ENCODE measurements at places on chromosomes 13 and 19.

- peak; percentile 63 for DNase-seq
These were observed 12.8 kb downstream of the MOB3A start for GRCh38 chr19:2083174-2083854.

DNA sequence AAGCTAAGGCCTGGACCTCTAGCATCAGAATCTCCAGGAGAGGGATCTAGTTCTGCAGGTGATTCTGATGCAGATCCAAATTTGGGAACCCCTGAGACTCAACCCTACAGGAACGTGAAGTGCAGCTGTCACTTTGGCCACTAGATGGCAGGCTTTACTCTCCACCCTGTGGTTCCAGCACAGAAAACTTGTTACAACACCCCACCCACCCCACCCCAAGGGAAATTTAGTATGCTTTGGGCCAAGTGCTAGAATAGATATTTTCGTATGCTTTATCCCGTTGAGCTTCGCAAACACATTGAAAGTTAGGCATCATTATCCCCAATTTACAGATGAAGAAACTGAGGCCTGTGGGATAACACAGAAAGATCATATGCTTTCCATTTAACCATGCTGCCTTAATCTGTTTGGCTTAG lies 232.0 kb downstream of the B3GLCT start:
- peak; percentile 31 for DNase-seq

- DNase-seq, result no peak
These were observed 55.4 kb downstream of the INTS6 start for GRCh38 chr13:51397262-51397941.

DNA sequence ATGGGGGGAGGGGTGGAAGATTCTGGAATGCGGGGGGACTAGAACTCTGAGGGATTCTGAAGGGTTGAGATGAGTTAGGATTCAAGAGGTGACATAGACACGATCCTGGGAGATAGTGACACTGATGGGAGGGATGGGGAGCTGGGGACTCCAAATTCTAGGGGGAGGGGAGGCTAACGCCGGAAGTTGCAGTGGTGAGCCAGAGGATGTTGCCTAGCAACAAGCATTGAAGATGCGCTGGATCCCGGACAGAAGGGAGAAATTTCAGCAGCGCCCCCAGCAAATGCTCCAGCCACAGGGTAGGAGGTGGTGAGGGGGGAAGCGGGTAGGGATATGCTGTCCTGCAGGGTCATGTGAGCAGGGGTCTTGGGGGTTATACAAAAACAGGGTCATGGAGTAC lies 6.9 kb upstream of the LTBP4 start:
- DNase-seq, result no peak

- DNase-seq, result peak; percentile 83
These were observed at the start of gene ARL11 for GRCh38 chr13:49627831-49628652. Gene ARL11, plus strand, starts transcription at chr13:49628507. Its CDS starts 1,941 bp downstream, at chr13:49630448.

- no peak for DNase-seq
These were observed 35.1 kb downstream of the IL17D start for GRCh38 chr13:20738616-20739015.

- no peak for DNase-seq
These were observed 32.2 kb downstream of the VASP start for GRCh38 chr19:45539459-45539858.

GRCh38 chr13:58165617-58166016 lies 534.1 kb downstream of the PCDH17 start:
- DNase-seq, result no peak

DNA sequence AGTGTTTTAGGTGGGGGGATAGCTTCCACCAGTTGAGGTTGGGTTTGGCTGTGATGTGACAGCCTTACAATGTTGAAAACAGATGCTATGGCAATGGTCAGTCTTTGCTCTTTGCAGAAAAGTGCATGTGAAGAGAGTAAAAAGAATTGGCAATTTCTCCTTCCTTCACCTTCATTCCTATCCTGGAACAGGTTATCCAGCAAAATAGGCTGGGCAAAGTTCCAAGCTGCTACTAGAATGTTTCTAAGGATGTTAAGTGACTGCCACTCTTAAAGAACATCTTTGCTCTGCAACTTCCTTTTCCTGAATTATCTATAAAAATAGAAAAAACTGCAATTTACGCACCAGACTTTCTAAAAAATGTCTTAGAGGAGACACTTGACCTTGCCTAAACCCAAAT lies 50.1 kb upstream of the MYCBP2 start:
- DNase-seq, result no peak

DNA sequence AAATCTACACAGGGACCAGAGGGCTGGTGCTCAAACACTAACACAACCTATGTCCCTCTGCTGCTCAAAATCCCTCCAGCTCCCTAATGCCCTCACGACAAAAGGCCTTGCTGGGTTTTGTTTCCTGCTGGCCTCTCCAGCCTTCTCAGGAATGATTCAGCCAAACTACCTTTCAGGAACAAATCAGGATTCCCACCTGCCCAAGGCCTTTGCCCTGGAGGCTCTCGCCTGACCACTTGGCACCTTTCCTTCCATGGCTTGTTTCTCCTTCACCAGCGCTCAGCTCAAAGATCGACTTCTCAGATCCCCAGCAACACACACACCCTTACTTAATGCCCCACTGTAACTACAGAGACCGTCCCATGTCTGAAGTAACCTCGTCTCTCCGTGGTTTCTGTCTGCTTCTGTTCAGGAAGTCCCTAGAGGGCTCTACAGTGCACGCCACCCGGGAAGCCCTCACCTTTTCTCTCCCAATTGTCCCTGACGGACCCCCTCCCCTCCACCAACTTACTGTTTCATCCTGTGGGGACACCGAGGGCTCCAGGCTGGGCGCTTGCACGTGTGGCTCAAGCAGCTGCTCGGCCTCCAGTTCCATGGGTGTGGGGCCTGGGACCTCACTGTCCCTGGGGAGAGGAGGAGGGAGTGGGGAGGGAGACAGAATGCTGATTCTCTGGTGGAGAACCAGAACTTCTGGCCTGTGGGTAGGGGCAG lies 3.2 kb upstream of the SIX5 start:
- DNase-seq, result no peak

DNA sequence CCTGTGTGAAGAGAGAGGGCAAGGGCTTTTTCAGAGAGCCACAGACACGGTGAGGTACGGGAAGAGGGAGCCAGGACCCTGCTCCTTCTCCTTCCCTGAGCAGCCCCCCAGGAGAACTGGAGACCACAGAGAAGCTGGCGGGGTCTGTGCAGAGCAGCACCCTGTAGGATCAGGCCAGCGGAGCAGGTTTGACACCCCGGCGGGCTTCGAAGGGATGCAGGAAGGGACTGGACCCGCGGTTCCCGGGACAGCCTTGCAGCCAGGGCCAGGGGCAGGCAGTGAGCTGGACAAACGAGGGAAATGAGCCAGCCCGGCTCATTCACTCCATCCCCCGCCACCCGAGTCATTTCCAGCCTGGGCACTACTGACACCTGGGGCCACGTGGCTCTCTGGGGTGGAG lies 22.2 kb downstream of the CPAMD8 start:
- no peak for DNase-seq

GRCh38 chr19:38693380-38694223 lies 46.2 kb downstream of the ACTN4 start:
- DNase-seq, result peak; percentile 70

DNA sequence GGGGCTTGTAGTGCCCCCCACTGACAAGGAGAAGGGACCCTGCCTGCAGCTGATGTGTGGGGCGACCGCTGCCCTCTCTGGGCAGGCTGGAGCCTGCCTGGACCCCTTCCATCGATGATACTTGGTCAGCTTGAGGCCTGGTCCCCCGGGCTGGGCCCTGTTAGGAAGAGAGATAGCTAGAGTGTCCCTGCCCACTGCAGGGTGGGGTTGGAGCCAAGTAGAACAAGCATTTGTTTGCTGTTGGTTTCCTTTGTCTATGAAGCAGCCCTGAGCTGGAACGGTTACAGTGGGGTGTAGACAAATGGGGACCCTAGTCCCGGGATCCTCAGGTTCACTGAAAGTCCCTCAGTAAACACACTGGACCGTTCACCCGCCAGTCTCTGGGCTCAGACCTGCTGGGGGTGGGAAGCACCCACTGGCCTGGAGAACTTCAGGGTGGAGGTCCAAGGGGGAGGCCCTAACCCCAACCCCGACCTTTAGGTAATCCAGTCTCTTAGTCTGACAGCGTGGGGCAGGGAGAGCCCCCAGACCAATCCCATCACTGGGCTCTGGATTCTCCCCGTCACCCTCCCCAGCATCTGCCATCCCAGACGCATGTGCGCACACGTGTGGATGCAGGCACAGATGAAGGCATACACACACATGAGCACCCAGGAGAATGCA lies 204.8 kb upstream of the ZNF536 start:
- DNase-seq, result no peak

DNA sequence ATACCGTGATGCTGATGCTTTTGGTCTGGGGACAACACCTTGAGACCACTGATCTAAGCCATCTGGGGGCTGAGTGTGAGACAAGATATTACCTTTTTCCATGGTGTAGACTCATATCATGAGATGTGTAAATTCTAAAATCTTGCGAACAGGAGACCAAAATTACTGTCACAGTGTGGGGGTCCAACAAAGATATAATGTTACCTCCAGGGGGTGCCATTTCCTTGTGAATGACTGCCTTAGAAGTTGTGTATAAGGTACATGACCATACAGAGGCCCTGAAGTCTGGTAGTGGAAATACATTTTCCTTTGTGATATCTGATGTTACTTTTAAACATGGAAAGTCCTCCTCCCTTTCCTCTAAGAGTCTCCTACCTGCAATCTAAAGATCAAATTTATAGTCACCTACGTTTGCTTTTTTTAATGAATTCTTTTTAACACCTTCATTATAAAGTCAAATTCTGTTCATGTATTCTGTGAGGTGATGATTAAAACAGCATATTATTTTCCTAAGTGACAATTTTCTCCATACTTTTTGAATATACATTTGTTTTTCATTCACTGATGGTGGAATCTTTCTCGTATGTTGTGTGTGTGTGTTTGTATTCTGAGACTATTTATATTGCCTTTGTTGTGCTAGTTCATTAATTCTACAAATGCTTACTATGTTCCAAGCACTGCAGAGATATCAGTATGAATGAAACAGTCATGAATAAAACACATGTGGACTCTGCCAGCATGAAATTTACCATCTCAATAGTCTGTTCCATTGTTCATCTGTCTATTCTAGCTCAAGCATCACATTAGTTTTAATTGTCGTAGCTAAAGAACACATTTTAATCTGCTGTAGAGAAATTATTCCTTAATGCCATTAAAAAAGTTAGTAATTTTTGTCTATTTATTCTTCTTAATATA lies 113.7 kb downstream of the RFC3 start:
- peak; percentile 14 for DNase-seq

GRCh38 chr19:13610039-13610691 lies 103.9 kb upstream of the CACNA1A start:
- DNase-seq, result no peak

- DNase-seq, result no peak
These were observed 1.5 kb upstream of the N4BP2L1 start for GRCh38 chr13:32429433-32429909.

DNA sequence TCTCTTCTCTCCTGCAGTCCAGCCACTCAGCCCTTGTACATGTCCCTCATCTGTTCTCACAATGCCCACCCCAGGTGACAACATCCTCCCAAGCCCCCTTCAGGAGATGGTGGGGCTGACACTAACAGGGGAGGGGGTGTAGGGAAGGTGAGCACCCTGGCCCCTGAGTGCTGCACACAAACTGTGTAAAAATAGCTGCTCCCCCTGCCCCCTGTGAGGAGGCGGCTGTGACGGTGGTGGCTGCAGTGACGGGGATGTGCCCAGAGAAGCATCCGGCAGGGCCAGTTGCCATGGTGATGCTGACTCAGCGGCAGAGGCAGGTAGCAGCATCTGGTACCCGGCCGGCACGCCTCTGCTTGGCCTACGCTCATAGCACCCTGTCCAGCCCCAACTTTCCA lies 13.0 kb upstream of the JUND start:
- no peak for DNase-seq

DNA sequence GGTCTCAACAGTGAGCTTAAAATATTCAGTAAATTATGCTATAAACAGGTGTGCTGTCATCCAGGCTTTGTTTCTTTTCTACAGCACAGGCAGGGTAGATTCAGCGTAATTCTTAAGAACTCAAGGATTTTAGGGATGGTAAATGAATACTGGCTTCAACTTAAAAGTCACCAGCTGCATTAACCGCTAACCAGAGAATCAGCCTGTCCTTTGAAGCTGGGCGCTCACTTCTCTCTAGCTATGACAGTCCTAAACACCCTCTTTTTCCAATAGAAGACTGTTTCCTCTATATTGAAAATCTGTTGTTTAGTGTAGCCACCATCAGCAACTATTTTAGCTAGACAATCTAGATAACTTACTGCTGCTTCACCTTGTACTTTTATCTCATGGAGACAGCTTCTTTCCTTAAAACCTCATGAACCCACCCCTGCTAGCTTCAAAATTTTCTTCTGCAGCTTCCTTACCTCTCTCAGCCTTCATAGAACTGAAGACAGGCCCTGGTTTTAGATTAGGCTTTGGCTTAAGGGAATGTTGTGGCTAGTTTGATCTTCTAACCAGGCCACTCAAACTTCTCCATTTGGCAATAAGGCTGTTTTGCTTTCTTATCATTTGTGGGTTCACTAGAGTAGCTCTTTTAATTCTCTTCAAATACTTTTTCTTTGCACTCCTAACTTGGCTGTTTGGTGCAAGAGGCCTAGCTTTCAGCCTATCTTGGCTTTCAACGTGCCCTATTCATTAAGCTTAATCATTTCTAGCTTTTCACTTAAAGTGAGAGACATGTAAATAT lies 89.5 kb downstream of the USP12 start:
- no peak for DNase-seq

DNA sequence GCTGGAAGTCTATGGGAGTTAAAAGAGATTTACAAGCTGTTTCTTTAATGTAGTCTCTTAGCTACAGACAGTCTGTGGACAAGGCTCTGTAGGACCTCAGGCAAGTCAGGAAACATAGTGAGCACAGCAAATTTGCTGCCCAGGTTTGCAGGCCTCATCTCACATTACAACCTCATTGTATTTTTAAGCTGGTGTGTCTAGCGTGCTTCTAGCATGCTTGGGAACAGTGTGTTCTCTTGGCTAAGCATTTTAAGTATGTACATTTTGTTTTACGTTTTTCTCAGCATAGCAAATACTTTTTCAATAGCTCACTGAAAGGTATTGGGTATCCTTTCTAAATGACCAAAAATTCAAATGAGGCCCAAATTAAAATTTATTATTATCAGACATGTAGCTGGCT lies 113.2 kb downstream of the STARD13 start:
- DNase-seq, result no peak

DNA sequence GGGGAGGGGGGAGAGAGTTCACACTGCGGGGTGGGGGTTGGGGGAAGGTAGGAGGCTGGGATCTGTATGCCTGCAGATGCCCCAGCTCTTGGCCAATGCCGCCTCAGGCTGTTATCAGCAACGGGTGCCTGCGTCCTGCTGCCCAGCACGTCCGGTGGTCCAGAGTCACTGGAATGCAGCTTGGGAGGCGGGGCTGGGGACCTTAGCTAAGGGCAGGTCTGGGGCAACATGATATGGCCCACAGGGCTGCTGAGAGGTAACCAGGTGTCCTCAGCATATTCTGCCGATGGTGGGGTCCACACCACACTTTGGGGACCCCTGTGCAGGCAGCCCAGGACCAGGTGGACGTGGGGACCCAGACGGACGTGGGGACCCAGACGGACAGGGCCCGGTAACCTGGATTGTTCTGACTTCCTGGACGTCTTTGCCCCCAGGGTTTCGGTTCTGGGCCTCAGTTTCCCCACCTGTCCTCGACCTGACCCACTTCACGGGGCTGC lies 668 bp upstream of the ARHGAP45 start:
- no peak for DNase-seq

- no peak for DNase-seq
These were observed 661.0 kb upstream of the MIR17HG start for GRCh38 chr13:90686442-90686841.

GRCh38 chr13:84050536-84050935 lies 168.3 kb upstream of the SLITRK1 start:
- no peak for DNase-seq

GRCh38 chr19:47179653-47180310 lies 49.1 kb downstream of the SAE1 start:
- DNase-seq, result no peak

- no peak for DNase-seq
These were observed 477.9 kb upstream of the MIR17HG start for GRCh38 chr13:90869580-90869979.
